ENCODE measurements at places on chromosomes 13 and 19.
A peak's percentile ranks its signal among the peaks of the same experiment; 100 is the strongest.

- no peak for DNase-seq
These were observed 9.1 kb upstream of the C19orf12 start for GRCh38 chr19:29724102-29724641.

DNA sequence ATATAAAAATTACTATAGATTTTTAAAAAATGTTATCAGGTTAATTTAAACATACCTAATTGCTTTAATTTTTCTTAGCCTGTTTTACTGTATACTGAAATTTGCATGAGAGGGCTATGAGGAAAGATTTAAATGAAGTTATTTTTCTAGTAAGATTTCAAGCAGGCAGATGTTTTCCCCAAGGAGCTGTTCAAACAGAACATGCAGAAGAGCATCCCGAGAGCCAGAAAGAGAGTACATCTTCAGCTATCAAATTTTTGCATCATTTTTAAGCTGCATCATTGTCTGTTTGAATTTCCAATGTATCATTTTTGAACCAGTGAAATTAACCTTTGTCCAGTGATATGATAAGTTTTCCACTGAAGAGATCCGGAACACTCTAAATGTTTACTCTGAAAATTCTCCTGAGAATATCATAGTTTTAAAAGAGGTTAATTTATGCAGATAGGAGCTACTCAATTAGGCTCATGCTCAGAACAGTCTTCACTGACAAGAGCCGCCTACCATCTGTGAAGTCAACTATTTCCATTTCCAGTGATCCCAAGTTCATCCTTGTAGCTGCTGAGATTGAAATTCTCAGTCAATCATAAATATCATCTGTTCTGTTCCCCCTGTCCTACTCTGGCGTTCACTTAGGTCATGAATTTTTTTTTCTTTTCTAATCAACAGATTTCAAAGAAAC lies 467.7 kb upstream of the NBEA start:
- DNase-seq: no peak

DNA sequence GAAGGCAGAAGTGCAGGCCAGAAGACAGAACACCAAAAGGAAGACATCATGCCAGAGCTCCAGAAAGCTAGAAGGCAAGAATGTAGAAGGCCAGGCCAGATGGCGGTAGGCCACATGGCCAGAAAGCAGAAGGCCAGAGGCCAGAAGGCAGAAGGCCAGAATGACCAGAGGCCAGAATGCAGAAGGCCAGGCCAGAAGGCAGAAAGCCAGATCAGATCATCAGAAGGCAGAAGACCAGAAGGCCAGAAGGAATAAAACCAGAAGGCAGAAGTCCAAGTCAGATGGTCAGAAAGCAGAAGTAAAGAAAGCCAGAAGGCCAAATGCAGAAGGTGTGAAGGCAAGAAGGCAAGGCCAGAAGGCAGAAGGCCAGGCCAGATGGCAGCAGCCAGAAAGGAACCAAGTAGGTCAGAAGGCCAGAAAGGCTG lies 185.0 kb downstream of the TUBA3C start:
- DNase-seq: no peak

DNA sequence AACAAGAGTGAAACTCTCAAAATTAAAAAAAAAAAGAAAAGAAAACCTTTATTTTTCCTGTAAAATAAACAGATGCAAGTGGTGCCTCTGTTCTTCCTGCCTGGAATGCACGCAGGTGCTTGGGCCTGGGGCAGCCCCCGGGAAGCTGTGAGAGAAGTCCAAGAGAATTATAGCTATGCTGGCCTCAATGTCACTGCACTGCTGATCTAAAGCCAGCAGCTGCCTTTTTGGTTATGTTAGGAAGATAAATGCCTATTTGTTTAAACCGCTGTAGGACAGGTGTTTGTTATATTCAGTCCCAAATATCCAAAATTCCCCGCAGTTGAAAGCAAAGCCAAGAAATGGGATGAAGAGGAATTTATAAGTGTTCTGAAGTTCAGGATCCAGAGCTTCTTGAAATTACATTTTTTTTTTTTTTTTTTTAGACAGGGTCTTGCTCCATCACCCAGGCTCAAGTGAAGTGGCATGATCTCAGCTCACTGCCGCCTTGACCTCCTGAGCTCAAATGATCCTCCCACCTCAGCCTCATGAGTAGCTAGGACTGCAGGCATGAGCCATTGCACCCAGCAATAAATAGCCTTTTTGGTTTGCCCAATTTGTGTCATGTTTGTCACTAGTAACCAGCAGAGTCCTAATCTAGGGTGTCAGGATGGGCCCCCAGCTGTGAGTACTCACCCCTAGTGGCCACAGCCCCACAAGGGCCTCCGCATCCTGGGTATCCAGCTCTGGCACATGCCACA lies 2.2 kb downstream of the RINL start:
- no peak for DNase-seq

- peak; percentile 55 for DNase-seq
These were observed 14.5 kb downstream of the PPFIA3 start for GRCh38 chr19:49133621-49134454.

DNA sequence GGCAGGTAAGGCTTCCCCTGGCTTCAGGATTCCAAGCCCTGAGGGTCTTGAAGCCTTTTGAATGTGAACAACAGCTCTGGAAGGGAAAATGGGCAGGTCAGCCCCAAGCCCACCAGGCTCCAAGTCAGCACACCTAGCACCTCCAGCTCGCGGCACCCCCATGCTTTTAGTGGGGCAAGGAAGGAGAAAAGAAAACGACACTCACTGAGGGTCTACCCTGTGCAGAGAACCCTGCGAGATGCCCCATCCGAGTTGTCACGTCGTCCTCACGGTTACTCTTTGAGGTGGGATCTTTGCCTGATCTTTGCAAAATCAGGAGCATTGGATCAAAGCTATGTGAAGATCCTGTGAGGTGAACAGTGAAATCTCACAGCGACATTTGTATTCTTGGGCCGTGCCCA lies 5.7 kb upstream of the F10 start:
- no peak for DNase-seq

GRCh38 chr13:95793018-95793555 lies 116.1 kb downstream of the DNAJC3 start:
- DNase-seq: no peak

DNA sequence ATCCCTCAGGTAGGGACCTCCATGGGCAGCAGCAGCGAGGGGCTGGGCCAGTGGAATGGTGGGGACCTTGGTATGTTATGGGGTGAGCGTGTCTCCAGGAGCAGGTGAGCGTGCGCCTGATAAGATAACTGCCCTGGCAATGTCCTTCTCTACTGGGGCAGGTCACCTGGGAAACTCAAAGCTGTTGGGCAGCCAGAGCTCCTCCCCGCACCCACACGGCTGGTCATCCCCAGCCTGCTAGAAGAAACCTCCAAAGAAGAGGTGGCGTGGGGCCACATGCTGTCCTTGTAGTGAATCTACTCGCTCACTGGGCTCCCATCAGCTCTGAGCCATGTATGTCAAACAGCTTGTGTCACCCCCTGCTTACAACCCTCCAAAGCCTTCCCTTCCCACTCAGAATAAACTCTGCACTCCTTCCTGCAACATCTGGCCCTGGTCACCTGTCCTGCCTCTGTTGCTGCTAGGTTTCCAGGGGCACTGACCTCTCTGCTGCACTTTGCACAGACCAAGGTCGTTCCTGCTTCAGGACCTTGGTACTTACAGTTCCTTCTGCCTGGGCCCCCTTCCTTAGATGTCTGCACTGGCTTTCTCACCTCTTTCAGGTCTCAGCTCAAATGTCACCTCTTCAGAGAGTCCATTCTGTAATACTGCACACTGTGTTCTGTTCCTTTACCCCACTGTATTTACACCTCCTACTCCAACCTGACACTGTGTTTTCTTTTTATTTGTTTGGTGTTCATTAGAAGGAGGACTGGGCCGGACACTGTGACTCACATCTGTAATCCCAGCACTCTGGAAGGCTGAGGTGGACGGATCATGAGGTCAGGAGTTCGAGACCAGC lies 1.8 kb upstream of the ATP4A start:
- DNase-seq: no peak

DNA sequence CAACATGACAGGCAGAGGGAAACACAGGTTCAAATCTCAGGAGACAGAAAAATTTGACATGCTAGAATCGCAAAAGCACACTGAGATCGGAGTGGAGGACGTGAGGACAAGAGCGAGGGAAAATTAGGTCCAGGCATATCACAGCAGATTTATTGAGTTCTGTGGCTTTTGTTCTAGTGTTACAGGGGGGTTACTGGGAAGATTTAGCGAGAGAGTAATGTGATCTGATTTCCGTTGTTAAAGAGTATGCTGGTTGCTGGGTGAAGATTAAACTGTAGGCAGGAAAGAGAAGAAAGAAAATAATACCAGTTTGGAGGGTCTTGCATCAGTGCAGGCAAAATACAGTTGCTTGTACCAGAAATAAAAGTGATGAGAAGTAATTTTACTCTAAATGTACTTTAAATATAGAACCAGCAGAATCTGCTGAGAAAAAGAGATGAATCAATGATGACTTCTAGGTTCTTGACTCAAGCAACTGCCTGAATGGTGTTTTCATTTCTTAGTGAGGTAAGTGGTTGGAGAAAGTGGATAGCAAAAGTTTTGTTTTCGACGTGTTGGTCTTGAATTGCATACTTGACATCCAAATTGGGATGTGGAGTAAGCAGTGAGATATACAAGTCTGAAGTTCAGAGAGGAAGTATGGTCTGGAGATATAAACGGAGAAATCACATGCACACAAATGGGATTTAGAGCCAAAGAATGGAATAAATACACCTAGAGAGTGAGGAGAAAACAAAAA lies 35.7 kb downstream of the UFM1 start:
- no peak for DNase-seq

GRCh38 chr13:98206946-98207345 lies 29.9 kb upstream of the RNF113B start:
- DNase-seq: no peak

DNA sequence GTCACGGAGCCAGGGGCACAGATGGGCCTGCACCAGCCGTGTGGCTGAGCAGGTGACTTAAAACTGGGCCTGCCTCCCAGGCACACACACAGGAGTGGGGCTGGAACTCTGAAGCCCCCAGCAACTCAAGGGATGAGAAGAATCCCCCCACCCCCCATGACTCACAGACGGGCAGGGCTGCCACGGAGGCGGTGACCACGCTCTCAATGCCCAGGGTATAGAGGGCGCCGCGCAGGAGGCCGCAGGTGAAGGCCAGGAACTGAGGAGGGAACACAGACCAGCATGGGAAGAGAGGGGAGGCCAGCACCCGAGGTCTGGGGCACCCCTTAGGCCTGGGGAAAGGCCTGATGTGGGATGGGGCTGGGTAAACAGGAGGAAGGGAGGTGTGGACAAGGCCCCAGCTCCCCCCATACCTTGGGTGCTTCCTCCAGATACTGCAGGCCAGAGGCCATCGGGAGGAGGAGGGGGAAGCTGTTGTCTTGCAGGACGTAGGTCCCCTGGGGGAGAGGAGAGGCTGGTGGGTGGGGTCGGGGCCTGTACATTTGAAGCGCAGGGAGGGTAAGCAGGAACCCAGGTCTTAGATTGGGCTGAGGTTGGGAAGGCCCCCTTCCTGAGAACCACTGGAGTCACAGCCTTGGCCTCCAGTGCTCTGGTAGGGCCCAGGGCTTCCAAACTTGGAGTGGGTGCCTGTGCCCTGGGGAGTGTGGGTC lies 3.1 kb upstream of the NKPD1 start:
- DNase-seq: no peak

DNA sequence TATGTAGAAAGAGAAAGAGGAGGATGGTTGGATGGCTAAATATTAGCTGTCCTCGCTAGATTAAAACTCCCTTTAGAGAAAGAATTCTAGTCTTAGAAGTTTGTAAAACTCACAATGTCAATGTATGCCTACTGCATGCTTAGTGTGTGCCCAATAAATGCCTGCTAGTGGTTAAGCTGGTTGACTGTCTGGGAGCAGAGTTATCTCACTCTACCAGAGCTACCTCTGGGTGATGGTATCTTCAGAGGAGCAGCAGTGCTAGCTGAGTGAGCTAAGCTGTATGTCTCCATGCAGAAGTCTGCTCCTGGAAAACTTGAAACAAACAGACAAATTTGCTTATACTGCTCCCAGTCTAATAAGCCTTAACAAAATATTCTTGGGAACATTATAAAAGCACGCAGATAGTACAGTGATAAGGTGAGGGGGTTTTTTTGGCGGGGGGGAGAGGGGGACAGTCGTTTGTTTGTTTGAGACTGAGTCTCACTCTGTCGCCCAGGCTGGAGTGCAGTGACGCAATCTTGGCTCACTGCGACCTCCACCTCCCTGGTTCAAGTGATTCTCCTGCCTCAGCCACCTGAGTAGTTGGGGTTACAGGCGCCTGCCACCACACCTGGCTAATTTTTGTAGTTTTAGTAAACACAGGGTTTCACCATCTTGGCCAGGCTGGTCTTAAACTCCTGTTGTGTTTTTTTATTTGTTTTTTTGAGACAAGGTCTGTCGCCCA lies 202.8 kb upstream of the TSC22D1 start:
- no peak for DNase-seq

GRCh38 chr13:24076109-24076508 lies 84.4 kb upstream of the SPATA13 start:
- no peak for DNase-seq

DNA sequence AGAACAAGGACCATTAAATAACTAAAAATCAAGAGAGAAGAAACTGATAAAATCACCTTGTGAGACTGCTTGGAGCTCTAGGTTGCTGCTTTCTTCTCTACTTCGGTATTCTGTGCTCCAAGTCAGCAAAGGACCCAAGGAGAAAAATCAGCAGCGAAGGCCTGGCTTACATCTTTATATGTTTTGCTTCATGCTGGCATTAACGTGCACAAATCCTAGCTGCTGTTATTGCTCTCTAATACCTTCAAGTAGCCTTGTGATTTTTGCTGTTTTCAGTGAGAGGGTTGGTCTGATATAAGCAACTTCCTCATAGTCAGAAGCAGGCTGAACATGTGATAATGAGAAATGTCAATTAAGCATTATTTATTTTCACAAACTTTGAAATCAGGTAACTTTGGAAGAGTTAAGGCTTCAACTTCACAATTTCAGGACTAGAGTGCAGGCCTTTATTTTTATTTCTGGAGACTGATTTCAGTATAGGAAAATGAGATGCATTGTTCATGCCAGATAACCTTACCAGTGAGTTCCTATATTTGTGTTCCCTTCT lies 365.1 kb downstream of the SLC7A1 start:
- no peak for DNase-seq

GRCh38 chr13:85528491-85529217 lies 270.6 kb downstream of the SLITRK6 start:
- no peak for DNase-seq

- peak; percentile 8 for DNase-seq
These were observed 107.0 kb upstream of the GPR12 start for GRCh38 chr13:26867451-26868091.

GRCh38 chr13:100131863-100132574 lies 43.1 kb downstream of the PCCA start:
- no peak for DNase-seq

GRCh38 chr13:27079421-27079958 lies 92.1 kb downstream of the USP12 start:
- DNase-seq: no peak

GRCh38 chr19:48900477-48901406 lies 630 bp downstream of the NUCB1 start:
- no peak for DNase-seq

GRCh38 chr13:84812789-84813188 lies 930.5 kb upstream of the SLITRK1 start:
- no peak for DNase-seq

DNA sequence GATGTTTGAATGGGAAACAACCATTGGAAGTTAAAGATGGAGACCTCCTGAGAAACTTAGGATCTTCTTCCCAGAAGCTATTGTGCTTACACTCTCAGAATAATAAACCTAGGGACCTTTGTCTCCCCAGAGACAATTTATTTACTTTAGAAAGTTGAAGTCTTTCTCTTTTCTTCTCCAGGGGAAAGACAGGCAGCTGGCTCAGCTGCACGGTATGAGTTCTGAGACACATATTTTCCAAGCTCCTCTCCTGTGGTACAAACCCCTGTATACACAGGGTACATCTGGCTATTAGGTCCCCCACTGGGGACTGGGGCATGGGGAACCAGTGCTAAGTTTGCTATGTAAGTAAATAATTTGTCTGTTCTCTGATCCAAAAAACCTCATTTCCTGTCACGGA lies 67.5 kb upstream of the POSTN start:
- no peak for DNase-seq
